ENCODE measurements at places on chromosomes 7 and 10. TPM values are rescaled to one million over a fixed set of nuclear protein-coding genes. Genes with fewer than 3 reads are reported as not detected.

TMEM178B gene
- 0.50 TPM for total RNA-seq

GPR15LG gene
- total RNA-seq = not detected

- no peaks in the 10 kb centered on the region for H3K36me3 ChIP-seq
- no peak for DNase-seq
- no peak overlapping the region for H3K4me3 ChIP-seq
- H3K27me3 ChIP-seq = no peaks in the 10 kb centered on the region
Observed at GRCh38 chr10:34397324-34397723, 417.8 kb downstream of the PARD3 start.

DNA sequence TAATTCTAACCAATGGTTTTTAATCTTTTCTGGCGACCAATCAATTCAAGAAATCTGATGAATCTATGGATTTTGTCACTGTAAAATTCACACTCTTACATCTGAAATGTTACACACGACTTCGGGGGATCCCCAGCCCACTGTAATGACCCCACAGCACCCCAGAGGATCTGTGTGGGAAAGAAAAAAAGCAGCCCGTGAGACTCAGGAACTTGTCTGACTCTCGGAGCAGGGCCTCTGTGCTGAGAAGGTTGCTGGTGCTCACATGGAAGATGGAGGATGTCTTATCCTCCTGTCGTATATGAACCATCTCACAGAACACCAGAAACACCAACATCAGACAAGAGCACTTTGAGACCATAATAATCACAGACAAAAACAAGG is 228.4 kb upstream of the INHBA start:
- no peak overlapping the region for H3K27ac ChIP-seq
- no peak overlapping the region for H3K4me3 ChIP-seq
- H3K27me3 ChIP-seq = peaks cover 5% of the 10 kb centered on the region
- no peaks in the 10 kb centered on the region for H3K4me1 ChIP-seq
- no peak for DNase-seq

GRCh38 chr10:28432210-28432676 is 100.7 kb upstream of the WAC start:
- H3K36me3 ChIP-seq = no peaks in the 10 kb centered on the region
- H3K4me1 ChIP-seq = no peaks in the 10 kb centered on the region
- DNase-seq = peak; percentile 3
- H3K27me3 ChIP-seq = no peaks in the 10 kb centered on the region
- no peak overlapping the region for H3K4me3 ChIP-seq

DNA sequence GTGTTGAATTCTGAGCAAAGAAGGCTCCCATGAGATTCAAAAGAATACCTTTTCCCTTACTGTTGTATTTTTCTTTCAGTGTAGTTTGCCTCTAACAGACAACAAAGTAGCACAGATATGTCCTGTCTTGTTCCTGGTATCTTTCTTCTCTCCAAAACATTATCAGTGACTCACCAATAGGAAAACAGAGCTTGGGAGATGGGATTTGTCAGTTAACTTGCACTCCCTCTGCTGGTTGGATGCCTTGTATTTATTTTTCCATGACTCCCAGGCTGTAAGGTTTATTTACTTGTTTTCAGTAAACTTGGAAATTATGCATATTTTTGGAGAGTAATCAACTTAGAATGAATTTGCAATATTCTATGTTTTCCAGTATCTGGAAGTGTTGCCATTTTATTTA is 129.7 kb downstream of the SAMD9 start:
- no peak overlapping the region for H3K27ac ChIP-seq
- H3K27me3 ChIP-seq = no peaks in the 10 kb centered on the region
- H3K4me3 ChIP-seq = no peak overlapping the region
- no peak for DNase-seq
- H3K36me3 ChIP-seq = no peaks in the 10 kb centered on the region

- peaks cover 7% of the 10 kb centered on the region for H3K27me3 ChIP-seq
- no peaks in the 10 kb centered on the region for H3K4me1 ChIP-seq
- H3K4me3 ChIP-seq = no peak overlapping the region
- no peak overlapping the region for H3K27ac ChIP-seq
- no peaks in the 10 kb centered on the region for H3K36me3 ChIP-seq
Observed at GRCh38 chr10:126243971-126244370, 144.3 kb downstream of the ADAM12 start.

DNA sequence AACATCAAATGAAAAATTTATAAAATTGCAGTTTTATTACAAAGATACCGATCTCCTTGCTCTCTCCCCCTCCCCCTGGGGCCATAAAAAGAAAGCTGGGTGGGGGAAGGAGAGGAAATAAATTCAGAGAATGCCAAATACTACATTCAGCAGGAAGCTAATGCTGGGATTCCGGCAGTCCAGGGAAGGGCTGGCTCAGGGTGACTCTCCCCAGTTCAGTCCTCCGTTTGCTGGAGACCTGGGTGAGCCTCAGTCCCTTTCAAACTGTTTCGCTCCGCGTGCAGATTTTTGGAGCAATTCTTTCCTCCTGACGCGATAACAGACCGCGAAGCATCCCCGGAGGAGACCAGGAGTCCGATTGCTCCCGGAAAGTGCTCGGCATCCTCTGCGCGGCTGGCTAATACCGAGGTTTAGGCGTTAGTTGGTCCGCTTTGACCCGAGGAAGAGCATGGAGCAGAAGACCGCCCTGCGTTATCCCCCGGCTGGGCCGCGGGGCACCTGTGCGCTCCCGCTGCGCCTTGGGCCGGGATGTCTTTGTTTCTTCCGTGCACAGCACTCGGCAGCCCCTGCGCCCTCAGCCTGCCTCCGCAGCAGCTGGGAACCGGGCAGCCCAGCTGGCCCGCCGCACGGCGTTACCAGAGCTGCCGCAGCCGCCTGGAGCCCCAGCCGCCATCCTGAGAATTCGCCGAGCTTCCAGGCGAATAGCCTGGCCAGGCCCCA is 3.9 kb upstream of the HOXA2 start:
- no peak overlapping the region for H3K4me3 ChIP-seq
- no peaks in the 10 kb centered on the region for H3K4me1 ChIP-seq
- DNase-seq = no peak
- no peak overlapping the region for H3K27ac ChIP-seq
